ENCODE measurements at places on chromosomes 4 and X.

DNA sequence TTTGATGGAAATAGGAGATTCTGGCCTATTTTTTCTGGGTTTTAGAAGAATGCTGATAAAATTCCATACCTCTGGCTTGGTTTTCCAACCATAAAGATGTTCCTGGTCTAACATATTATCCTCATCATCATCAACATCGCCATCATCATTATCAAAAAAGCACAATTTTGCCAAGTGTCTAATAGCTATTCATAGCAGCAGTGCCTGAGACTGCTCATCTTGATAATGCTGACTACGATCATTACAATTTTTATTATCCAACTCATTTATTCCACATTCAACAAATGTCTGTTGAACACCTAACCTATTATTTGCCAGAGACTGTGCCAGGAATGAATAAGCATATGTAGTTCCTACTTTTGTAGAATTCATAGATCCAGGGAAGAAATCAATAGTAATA is 303.5 kb upstream of the GATB start:
- no peak for DNase-seq

DNA sequence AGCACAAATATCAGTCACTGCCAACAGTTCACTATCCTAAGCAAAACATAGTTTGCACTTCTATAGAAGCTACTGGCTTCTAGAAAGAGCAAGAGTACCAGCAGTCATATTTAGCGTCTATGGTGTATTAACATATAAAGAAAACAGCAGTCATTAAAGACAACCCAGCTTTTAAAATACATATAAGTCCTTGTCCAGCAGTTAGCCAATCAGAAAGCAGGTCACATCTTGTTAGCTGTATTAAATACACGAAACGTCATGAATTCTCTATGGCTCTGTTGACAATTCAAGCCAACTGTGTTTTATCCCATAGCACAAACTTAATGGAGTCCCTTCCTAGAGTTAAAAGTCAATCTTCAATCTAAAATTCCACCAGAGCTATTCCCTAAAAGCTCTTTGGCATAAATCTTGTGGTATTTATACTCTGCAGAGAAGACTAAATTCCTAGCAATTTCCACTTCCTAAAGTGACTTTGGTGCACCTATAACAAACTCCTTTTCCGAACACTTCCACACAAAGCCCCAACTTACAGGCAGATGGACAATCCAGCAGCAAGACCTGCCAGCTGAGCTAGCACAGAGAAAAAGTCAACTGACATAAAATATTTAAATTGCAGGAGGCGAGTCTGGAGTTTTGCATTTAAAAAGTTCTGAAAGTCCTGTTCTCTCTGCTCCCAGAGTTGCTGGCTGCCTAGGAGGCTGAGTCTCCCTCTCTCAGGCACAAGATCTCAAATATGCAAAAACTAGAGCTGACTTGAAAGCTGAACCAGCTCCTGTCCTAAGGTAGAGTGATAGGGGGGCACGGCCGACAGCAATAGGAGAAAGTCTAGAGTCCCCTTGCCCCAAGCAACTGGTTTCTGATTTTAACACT is 1.3 kb downstream of the LDB2 start:
- no peak for DNase-seq

GRCh38 chrX:17535229-17535628 is 160.2 kb downstream of the NHS start:
- no peak for DNase-seq

- DNase-seq, result no peak
These were observed 184.4 kb downstream of the TENM3 start for GRCh38 chr4:182427554-182427953.

- no peak for DNase-seq
These were observed 124.0 kb upstream of the PPARGC1A start for GRCh38 chr4:24013668-24014422.

DNA sequence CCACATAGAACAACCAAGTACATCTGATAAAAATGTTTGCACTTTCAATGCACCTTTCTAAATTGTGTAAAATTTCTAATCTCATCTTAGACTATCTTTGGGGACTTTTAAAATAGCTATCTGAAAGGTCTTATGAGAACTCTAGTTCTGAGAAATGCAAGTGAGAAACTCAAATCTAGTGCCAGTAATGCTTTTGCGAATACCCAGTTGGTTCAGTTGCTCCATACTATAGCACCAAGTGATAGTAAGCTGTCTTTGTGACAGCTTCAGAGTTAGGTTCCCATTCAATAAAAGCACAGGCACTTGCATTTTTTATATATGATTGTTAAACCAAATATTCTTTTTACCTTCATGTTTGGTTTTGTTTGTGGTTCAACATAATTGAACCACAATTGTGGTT is 4.5 kb upstream of the ITM2A start:
- no peak for DNase-seq

GRCh38 chr4:38872620-38873019 is 5.0 kb downstream of the FAM114A1 start:
- DNase-seq, result no peak

- no peak for DNase-seq
These were observed 160.7 kb downstream of the MOSPD2 start for GRCh38 chrX:15033917-15034316.

GRCh38 chrX:154850957-154851611 is 16.6 kb upstream of the SMIM9 start:
- DNase-seq, result no peak

DNA sequence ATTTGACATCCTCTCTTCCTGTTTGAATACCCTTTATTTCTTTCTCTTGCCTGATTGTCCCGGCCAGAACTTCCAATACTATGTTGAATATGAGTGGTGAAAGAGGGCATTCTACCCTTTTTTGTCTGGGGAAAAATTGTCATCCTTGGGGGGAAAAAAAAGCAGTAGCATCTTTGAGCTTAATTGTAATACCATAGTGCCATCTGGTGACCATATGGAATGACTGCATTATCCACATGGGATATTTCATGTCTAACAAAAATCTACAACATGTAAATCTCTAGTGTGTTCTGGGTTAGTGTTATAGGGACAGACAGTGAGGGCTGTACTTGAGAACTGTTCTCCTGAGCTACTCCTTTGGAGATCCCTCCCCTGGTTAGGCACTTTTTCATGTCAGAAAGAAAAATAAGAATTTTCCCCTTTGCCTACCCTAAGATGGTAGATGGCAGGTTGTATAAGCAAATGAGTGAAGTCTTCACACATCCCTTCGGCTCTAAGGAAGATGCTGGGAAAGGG is 26.0 kb downstream of the CAPN6 start:
- DNase-seq, result no peak
